ENCODE measurements at places on chromosomes 6 and 20.

- no peak for DNase-seq
Measured at GRCh38 chr6:85236636-85237035, 213.2 kb upstream of the NT5E start.

DNA sequence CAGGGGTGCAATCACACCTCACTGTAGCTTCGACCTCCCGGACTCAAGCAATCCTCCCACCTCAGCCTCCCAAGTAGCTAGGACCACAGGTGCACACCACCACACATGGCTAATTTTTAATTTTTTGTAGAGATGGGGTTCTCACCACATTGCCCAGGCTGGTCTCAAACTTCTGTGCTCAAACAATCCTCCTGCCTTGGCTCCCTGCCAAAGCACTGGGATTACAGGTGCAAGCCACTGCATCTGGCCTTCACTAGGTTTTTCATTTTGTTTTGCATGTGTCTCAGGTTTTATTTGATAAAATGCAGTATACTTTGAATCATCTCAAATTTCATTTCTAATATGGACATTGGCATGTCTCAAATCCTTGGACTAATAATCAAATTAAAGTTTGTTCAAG is 98.7 kb downstream of the SLC16A10 start:
- no peak for DNase-seq

GRCh38 chr6:75337835-75338580 is 53.4 kb upstream of the TMEM30A start:
- no peak for DNase-seq

DNA sequence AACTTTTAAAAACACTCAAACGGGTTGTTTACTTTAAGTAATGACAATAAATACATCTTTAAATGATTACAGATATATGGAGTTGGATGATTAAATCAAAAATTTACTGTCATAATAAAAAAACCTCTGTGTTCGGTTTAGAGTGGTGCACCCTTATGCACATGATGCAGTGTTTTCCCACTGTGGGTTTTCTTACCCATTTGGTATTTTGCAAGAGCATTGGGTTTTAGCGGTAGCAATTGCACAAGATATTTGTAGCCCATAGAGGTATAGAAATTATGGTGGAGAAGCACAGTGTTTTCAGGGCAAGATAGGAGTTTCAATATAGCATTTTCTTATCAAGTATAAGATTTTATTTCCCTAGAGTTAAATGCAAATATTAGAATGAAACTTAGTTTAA is 410.8 kb upstream of the PLCB4 start:
- no peak for DNase-seq

DNA sequence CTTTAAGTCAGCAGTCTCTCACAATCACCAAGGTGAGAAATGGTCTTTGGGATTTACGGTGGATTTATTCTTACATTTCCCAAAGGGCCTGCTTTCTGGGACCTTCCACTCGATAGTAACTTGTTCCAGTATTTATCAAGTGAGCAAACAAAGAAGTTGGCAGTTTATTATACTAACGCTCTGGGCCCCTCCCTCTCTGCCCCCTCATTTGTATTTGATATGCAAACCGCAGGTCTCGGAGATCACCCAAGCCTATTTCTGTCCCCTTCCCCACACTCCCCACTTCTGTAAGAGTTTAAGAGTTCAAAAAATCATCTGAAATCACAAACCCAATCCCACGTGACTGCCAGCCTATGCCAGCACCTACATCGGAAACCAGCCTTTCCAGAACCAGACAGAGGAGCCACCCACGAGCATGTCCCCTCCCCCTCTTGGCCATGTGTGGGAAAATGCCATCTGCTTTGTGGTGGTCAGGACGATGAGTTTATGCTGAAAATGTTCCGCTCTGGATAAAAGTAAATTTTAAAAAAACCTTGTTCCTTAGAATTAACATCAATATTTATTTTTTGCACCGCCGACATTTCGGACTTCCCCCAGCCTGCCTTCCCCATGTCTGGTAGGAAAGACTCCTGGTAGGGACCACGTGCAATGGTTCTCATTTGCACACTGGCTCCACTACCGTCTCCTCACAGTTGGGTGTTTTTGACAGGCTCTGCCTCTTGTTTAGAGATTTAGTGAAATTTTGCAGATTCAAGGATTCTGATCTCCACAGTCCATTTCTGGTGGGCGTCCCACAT is 281.0 kb downstream of the TFAP2C start:
- no peak for DNase-seq

DNA sequence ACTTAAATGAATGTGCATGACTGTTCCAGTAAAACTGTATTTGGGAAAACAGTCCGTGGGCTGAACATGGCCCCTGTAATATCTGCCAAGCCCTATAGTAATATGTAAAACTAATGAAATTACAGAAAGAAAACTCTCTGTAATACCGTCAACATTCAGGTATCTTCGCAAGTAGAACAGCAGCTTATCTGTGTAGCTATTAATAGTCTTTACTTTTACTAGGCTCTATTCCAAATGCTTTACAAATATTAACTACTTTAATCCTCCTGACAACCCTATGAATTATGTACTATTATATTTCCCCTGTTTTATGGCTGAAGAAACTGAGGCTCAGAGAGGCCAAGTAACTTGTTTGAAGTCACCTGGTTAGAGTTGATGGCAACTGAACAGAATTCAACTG is 57.1 kb downstream of the DAAM2 start:
- no peak for DNase-seq

GRCh38 chr6:37856285-37856684 is 36.8 kb downstream of the ZFAND3 start:
- DNase-seq, result no peak

DNA sequence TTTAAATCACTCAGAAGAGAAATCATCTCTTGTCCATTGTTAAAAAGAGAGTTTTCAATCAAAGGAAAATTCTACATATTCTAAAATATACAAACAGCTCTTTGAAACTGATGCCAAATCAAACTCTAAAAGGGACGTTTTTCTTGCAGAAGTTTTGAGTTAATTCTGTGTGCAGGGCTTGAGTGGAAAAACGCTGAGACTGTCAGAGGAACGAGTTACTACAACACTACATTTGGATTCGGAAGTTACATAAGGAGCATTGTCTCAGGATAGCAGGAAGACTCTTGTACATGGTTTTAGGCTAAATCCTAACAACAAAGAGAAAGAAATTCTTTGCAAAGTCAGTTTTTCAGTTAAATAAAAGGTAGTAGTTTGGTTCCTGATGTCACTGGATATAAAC is 155.7 kb upstream of the SUPT3H start:
- DNase-seq, result no peak

DNA sequence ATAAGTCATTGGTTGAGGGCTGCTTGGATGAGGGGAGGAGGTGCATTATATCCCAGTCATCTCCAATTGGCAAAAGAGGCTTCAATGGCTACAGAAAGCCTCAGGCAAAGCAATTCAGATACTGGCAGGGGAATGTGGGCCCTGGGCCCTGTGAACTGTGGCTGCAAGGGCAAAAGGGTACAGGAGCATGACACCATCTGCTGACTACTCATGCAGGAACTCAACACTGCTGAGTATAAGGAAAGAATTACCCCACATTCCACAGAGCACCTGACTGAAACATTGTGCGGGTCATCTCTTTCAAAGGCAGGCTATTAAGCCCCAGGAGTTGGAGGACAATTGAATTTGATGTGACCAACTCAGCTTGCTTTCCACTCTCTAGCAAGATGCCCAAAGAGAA is 92.1 kb upstream of the SPTLC3 start:
- no peak for DNase-seq

DNA sequence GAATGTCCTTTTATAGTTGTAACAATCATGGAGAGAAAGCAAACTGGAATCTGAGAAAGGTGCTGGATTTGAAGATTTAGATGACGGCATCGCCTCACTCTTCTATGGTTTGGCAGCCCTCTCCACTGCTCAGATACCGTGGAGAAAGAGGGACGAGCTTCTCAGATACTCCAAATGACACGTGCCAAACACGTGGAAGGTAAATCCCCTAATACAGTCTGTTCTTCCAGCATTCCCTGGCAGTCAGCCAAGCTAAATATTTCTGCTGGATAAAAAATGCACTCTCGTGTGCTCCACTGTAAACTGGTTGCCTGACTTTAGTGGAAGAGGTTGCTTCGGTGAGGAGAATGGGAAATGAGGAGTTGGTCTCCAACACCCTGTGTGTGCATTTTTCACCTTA is 16.7 kb upstream of the PRDM1 start:
- peak; percentile 79 for DNase-seq

- DNase-seq, result no peak
Measured at GRCh38 chr6:37396571-37397180, 36.3 kb upstream of the CMTR1 start.

DNA sequence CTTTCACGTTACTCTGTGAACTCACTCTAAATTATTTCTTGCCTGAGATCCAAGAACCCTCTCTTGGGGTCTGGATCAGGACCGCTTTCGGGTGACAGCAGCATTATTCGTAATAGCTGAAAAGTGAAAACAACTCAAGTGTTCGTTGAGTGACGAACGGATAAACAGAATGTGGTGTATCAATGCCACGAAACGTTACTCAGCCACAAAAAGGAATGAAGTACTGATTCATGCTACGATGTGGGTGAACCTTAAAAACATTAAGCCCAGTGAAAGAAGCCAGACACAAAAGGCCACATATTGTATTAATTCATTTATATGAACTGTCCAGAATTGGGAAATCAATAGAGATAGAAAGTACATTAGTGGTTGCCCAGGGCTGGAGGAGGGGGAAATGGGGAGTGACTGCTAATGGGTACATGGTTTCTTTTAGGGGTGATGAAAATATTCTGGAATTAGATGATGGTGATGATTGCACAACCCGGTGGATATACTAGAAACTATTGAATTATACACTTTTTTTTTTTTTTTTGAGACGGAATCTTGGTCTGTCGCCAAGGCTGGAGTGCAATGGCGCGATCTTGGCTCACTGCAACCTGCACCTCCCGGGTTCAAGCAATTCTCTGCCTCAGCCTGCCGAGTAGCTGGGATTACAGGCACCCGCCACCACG is 8.4 kb downstream of the PTGIS start:
- DNase-seq, result no peak

DNA sequence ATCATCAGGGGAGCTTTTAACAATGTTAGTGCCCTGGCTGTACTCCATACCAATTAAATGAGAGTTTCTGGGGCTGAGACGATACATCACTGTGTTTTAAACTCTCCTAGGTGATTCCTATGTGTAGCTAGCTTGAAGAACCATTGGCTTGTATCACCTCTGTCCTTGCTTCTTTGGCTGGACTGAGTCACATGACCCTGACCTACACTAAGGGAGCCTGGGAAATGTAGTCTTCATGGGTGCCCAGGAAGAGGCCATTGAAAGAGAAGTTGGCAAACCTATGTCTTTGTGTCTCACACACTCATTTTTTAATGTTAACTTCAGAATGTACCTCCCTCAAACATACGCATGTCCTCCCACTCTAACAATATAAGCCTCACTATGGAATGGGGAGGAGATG is 506.6 kb downstream of the DHX35 start:
- DNase-seq, result no peak
